Stimulated activated CD8-positive, alpha-beta memory T cell treated with anti-CD3 and anti-CD28 coated beads, Interleukin-7, amount 100 ng/mL, for 4 hours (primary cell): ENCODE measurements at places on chromosomes 6 and 20.

GRCh38 chr6:3139090-3139903, 18.0 kb downstream of the TUBB2A start:
- DNase-seq: no peak

GRCh38 chr20:22382742-22383141, 201.6 kb downstream of the FOXA2 start:
- no peak for DNase-seq

DNA sequence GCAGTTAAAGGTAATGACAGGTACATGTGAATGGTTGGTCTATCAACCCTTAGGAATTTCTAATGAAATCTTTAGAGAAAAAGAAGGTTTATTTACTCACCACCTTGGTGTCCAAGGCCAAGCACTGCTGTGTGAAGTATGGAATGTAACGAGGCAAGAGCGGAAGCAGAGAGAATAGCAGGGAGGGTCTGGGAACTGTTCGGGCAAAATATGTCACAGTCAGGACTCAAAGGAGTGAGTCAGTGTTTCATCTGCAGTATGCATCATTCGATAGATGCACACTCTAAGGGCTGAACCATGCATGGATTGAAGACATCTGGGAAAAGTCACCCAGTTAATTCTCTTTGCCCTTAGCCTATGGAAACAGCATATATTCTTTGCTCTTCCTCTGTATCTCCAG, 33.2 kb downstream of the ADGRF5 start:
- no peak for DNase-seq

DNA sequence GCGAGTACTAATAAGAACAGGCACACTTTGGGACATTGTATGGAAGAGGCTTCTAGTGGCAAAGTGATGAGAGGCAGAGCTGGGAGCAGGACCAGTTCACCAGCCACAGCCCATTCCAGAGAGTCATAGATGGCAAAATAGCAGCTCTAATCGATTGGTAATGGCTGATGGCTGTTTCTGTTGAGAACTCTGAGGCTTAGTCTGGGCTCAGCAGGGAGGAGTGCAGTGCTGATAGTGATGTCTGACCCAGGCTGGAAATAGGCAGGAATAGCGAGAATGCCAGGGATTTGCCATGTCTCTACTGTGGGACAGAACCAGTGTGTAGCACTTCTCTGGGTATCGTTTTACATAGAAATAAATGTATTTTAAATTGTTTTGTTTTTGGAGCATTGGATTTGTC, 620.0 kb upstream of the FLRT3 start:
- no peak for DNase-seq

GRCh38 chr6:17653198-17653882, 53.2 kb downstream of the FAM8A1 start:
- no peak for DNase-seq

- DNase-seq: no peak
Measured at GRCh38 chr6:150382171-150382570, 13.4 kb downstream of the IYD start.

- no peak for DNase-seq
Measured at GRCh38 chr6:136153707-136154375, 96.3 kb downstream of the MTFR2 start.

GRCh38 chr6:76843054-76843822, 620.1 kb downstream of the HTR1B start:
- no peak for DNase-seq

DNA sequence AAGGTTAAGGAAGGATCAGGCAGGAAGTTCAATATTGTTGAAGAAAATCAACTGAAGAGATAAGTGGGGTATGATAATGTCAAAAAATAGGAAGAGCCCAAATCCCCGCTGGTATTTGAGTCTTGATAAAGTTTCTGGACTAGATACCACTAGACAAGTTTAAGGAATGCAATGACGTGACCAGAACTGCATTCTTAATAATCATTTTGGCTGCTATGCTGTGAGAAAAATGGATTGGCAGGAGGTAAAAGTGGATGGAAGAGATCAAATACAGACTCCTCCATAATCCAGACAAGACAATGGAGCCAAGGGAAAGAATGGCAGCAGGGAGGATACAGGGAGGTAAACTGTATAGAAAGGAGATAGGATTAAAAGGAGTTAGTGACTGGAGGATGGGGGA, 128.2 kb downstream of the COL12A1 start:
- no peak for DNase-seq

GRCh38 chr20:51972056-51972455, 169.7 kb upstream of the SALL4 start:
- no peak for DNase-seq

DNA sequence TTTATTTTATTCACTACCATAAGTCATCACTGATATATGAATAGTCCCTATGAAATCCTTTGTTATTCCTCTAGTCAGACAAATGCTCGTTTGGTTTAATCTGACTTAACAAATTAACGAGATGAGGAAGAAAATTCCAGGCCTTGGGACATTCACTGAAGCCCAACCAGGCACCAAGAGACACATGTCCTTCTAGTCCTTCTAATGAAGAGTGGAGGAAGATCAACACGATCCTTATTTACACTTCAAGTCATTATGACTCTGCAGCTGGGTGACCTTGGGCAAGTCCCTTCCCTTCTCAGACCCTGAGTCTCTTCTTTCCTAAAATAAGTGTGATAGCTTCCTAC, 117.5 kb downstream of the CEBPB start:
- no peak for DNase-seq

DNA sequence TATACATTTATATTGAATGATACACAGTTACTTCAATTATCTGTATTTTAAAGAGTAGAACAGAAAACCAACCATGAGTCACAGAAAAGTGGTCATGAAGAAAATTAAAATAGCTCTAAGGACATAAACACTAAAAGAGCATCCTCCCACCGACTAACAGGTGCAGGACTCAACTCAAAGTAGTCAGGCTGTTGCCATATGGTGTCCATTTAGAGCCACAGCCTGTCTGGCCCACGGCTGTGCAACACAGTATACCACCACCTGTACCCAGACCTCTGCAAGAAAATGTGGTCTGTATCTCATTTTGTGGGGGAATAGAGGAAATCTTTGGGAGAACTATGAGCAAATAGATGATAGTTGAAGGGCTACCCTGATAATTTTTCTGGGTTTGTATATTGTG, 449.8 kb upstream of the RNF217 start:
- DNase-seq: no peak

DNA sequence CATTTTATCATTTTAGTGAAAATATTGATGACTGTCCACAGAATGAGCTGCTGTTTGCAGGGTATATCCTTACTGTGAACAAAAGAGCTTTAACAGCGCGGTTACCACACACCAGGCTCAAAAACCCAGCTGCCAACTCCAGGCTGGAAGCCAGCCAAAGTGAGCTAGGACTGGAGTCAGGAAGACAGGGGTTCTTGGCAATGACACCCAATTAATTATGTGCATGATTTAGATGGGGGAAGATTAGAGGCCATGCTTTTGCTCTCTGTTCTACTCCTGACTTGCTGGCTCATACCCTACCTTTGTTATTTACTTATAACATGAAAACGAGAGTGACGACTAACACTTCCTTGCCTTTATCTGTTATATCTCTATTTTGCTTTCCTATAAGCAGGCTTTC, 128.9 kb upstream of the SHLD1 start:
- no peak for DNase-seq

DNA sequence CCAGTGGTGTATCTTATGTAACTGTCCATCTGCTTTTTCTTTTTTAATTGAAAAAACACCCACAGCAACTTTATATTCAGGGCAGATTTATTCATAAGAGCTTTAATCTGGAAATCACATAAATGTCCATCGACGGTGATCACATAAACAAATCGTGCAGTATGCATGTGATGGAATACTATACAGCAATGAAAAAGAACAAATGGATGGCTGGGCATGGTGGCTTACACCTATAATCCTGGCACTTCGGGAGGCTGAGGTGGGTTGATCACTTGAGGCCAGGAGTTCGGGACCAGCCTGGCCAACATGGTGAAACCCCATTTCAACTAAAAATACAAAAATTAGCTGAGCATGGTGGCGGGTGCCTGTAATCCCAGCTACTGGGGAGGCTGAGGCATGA, 39.1 kb downstream of the VSTM2L start:
- no peak for DNase-seq

GRCh38 chr6:18632670-18633410, 245.7 kb downstream of the RNF144B start:
- no peak for DNase-seq

- DNase-seq: no peak
Measured at GRCh38 chr20:43533060-43533459, 25.6 kb downstream of the L3MBTL1 start.

DNA sequence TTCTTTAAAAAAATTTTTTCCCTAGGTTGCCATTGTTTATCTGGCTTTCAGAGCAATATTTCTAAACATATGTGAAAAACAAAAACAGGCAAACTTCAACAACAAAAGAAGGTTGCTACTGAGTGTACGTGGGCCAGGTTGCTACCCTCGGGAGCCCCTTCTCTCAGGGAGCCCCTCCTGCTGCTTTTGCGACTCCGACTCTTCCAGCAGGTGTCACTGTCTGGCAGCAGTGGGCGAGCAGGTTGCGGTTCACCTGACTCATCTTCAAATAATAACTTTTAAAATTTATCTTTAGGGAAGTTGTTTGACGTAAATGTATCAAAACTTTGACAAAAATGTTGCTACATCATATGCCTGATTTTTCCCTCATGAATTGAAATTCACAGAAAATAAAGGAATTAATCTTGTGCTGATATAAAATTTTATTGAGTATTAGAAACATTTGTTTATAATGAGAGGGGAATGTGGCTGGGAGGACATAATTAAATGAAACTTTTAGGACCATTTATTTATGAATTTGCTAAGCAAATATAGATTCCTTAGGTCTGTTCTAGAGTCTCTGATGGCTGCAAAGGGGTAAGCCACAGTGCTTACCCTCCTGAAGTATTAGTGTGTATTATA, 138.8 kb downstream of the HIVEP1 start:
- DNase-seq: peak; percentile 14

DNA sequence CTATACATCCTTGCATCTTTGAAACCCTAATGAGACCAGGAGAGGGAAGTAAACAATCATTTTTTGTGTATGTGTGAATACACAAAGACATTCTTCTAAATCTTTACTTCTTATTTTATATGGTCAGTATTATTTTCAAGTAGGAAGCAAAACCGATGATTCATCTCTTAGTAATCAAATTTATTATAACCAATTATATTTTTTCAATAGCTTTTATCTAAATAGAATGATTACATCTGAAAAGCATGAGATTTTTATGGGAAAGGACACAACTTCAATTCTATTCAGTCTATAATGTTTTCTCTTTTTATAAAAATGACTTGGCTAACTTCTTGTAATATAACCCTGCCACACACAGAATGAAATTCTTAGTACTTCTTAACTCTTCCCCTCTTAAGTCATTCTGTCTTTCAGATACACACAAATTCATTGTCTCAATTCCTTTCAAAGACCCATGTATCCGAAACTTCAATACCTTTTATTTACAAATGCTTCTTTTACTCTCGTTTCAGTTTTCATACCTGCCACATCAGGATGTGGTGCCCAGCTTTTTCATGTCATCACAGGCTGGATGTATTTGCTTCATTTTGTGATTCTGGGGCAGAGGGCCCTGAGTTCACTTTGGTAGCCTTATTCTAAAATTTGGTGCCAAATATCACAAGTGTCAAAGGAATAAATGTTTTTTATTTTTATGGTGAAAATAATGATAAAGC, 227.0 kb downstream of the PHF3 start:
- DNase-seq: no peak

DNA sequence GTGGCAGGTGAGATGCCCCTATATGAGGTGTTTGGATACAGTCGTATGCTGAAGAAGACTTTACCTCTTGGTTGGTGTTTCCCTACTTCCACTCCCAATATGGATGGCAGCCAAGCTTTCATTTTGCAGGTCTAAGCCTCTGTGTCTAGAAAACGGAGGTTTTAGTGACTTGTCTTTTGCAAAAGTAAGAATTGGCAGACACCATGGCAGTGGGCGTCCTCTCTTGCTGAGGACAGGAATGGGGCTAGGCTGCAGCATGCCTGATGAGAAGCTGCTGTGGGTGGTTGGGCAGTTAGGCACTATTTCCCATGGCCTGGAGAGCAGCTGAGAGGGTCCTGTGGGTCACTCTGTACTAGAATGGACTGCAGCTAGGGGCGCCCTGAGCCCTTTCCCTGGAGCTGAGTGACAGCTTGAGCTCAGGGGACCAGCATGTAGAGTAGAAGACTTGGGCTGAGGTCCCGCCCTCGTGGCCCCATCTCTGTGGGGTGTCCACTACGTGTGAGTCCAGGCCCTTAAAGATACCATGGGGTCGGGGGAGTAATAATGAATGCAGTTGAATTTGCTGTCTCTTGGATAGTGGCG, 127.4 kb downstream of the CDH26 start:
- DNase-seq: no peak

- DNase-seq: no peak
Measured at GRCh38 chr6:148952147-148953035, 205.6 kb downstream of the UST start.

DNA sequence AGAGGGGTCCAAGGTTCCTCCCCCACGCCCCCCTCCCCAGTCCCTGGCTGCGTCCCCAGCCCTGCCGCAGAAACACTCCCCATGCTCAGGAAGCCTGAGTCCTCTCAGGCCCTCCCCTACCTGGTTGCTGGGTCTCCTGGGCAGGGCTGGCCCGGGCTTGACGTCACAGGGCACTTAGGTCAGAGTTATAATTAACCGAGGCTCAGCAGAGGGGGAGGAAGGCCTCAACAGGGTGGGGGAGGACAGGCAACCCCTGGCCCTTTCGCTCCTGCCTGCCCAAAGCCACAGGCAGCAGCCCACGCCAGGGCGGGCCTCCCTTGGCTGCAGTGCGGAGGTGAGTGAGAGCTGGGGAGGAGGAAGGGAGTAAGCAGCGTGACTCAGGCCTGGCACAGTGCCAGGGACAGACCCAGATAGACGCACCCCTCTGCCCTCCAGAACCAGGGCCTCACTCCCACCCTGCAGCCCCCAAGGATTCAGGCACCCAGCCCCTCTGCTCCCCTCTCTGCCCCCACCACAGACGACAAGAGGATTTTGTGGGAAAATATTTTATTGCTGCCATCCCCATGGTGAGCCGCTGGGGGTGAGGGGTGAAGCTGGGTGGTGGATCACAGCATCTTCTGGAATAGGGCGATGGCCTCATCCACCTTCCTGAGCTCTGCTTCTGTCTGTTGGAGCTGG, at the start of gene VWA7:
TSS of gene VWA7 (minus strand) at position 340 of the 678 bp plus-strand sequence. CDS start 549 bp downstream, outside the sequence.
- peak; percentile 81 for DNase-seq

DNA sequence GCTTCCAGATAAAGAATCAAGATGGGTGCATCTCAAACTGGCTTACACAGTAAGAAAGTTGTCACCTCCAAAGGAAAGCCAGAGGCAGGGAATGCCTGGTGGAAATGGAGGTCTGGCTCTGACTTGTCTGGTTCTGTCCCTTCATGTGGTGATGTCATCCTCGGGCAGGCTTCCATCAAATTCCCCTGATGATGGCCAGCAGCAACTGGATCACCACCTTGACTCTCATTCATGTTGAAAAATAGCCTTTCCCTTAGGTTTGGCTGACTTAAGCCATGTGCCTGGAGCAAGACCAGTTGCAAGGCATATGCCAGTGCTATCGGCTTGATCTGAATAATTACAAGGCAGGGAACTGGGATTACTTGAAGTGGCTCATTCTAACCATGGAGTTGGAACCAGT, 28.8 kb downstream of the IMPG1 start:
- no peak for DNase-seq

- no peak for DNase-seq
Measured at GRCh38 chr20:3916364-3916763, 27.2 kb downstream of the PANK2 start.

GRCh38 chr6:118739696-118740353, 88.4 kb upstream of the CEP85L start:
- no peak for DNase-seq

GRCh38 chr6:89782222-89782621, 37.4 kb downstream of the MDN1 start:
- no peak for DNase-seq

- no peak for DNase-seq
Measured at GRCh38 chr6:161750686-161751085, 476.8 kb upstream of the AGPAT4 start.

- no peak for DNase-seq
Measured at GRCh38 chr6:50822078-50822476, 3.4 kb downstream of the TFAP2B start.
